ENCODE measurements at places on chromosomes 4 and X.

GRCh38 chrX:31166416-31166815 lies 94.6 kb upstream of the FTHL17 start:
- no peak for DNase-seq

- no peak for DNase-seq
These were observed 606.7 kb downstream of the STIM2 start for GRCh38 chr4:27467351-27467750.

- DNase-seq: no peak
These were observed 499 bp downstream of the CYP2U1 start for GRCh38 chr4:107931775-107932321.

DNA sequence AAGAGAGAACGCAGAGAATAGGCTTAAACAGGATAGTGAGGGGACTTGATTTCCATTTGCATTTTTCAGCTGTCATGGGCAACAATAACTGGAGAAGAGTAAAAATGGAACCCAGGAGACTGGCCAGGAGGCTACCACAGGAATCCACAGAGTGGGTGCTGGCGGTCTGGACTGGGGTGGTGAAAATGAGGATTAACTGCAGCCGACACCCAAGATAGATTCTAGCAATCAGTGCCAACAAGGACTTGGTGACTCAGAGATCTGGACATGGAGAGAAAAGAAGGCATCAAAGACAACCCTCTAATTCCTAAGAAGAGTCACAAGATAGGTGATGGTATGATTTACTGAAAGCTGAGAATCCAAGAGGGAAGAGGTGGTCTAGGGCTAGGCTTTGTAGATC lies 102.8 kb downstream of the ATP8A1 start:
- no peak for DNase-seq

DNA sequence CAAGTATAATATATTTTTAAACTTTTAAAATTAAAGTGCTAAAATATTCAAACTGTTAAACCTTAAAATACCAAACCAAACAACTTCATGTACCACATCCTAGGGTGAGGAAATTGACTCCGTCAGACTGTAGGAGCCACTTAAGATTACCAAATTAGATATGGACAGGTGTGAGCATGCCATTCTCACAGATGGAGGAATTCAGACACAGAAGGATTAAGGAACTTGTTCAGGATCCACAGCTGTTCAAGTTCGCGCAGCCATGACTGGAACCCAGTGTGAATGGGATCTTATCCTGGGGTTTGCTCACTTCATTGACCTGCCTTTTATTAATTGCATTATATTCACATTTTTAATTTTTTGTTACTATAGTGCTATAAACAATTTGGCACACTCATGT lies 224.9 kb upstream of the PCDH7 start:
- no peak for DNase-seq

GRCh38 chr4:61296144-61296543 lies 96.0 kb downstream of the ADGRL3 start:
- DNase-seq: no peak

- DNase-seq: no peak
These were observed 16.6 kb downstream of the ENPEP start for GRCh38 chr4:110492522-110492921.

DNA sequence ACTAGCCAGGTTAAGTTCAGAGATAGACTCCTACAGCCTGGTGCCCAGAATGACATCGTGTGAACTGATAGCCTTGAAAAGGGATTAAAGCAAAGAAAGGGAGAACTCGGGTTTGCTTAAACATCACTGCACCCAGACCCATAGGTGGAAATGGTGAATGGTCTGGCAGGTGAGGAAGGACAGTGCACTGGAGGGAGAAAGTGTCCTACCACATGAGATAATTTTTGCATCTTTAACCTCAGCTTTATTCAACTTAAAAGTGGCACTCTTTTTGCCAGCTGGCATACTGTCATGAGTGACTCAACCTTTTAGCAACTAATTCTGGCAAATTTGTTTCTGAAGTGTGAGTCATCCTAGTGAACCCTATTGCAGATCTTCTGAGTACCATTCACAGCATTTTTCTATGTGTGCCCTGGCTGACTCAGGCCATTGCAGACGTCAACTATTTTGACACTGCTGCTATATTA lies 53.0 kb upstream of the DAPP1 start:
- peak; percentile 52 for DNase-seq

- DNase-seq: no peak
These were observed 15.9 kb downstream of the RGS12 start for GRCh38 chr4:3308691-3309090.
